Transverse colon (tissue), 4 donors: ENCODE measurements at places on chromosomes 16 and 17.

DNA sequence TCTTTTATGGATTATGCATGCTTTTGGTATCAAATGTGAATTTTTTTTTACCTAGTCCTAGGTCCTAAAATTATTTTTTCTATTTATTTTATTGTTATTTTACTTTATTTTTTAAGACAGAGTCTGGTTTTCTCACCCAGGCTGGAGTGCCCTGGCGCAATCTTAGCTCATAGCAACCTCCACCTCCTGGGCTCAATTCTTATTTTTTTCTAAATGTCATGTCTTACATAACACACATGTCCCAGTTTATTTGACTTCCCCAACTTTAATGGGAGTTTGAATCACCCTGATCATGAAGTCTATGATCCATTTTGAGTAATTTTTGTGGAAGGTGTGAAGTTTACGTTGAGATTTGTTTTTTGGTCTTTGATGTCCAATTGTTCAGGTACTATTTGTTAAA is 3.3 kb upstream of the CCL18 start:
- H3K27ac ChIP-seq: no peak overlapping the region
- H3K4me1 ChIP-seq: no peaks in the 10 kb centered on the region
- H3K27me3 ChIP-seq: no peaks in the 10 kb centered on the region
- no peaks in the 10 kb centered on the region for H3K36me3 ChIP-seq
- no peak for DNase-seq

- no peak overlapping the region for H3K4me3 ChIP-seq
- no peaks in the 10 kb centered on the region for H3K36me3 ChIP-seq
- DNase-seq: no peak
- H3K27me3 ChIP-seq: no peaks in the 10 kb centered on the region
- peak overlapping the region; percentile 10 for H3K27ac ChIP-seq
Observed at GRCh38 chr17:64739316-64740058, 77.4 kb upstream of the SMURF2 start.

GRCh38 chr17:81340607-81341515 is 45.8 kb upstream of the SLC38A10 start:
- H3K36me3 ChIP-seq: no peaks in the 10 kb centered on the region
- H3K4me1 ChIP-seq: peaks cover 67% of the 10 kb centered on the region
- peak overlapping the region; percentile 29 for H3K4me3 ChIP-seq
- H3K27ac ChIP-seq: peak overlapping the region; percentile 97
- H3K27me3 ChIP-seq: peaks cover 24% of the 10 kb centered on the region

- no peak overlapping the region for H3K4me3 ChIP-seq
- no peak overlapping the region for H3K27ac ChIP-seq
- DNase-seq: no peak
- H3K27me3 ChIP-seq: peaks cover 7% of the 10 kb centered on the region
- no peaks in the 10 kb centered on the region for H3K36me3 ChIP-seq
Observed at GRCh38 chr16:50836121-50836621, 94.3 kb downstream of the CYLD start.

GRCh38 chr17:72008236-72008876 is 112.5 kb upstream of the SOX9 start:
- no peak overlapping the region for H3K4me3 ChIP-seq
- no peaks in the 10 kb centered on the region for H3K4me1 ChIP-seq
- H3K27ac ChIP-seq: no peak overlapping the region
- no peak for DNase-seq
- H3K36me3 ChIP-seq: no peaks in the 10 kb centered on the region

GRCh38 chr16:20886320-20886719 is 13.8 kb downstream of the DCUN1D3 start:
- no peaks in the 10 kb centered on the region for H3K36me3 ChIP-seq
- no peak for DNase-seq
- H3K27ac ChIP-seq: no peak overlapping the region
- no peak overlapping the region for H3K4me3 ChIP-seq
- H3K4me1 ChIP-seq: peaks cover 52% of the 10 kb centered on the region

- H3K27me3 ChIP-seq: no peaks in the 10 kb centered on the region
- no peaks in the 10 kb centered on the region for H3K36me3 ChIP-seq
- no peak overlapping the region for H3K4me3 ChIP-seq
- no peaks in the 10 kb centered on the region for H3K4me1 ChIP-seq
- H3K27ac ChIP-seq: no peak overlapping the region
- no peak for DNase-seq
Observed at GRCh38 chr16:13630374-13630773, 289.6 kb upstream of the ERCC4 start.

GRCh38 chr16:77785373-77785764 is 3.0 kb upstream of the VAT1L start:
- peaks cover 49% of the 10 kb centered on the region for H3K27me3 ChIP-seq
- peaks cover 17% of the 10 kb centered on the region for H3K4me1 ChIP-seq
- H3K27ac ChIP-seq: no peak overlapping the region
- no peak for DNase-seq

GRCh38 chr16:81797443-81797842 is 18.4 kb downstream of the PLCG2 start:
- peak; percentile 59 for DNase-seq
- H3K4me3 ChIP-seq: no peak overlapping the region
- no peaks in the 10 kb centered on the region for H3K4me1 ChIP-seq
- no peaks in the 10 kb centered on the region for H3K36me3 ChIP-seq

DNA sequence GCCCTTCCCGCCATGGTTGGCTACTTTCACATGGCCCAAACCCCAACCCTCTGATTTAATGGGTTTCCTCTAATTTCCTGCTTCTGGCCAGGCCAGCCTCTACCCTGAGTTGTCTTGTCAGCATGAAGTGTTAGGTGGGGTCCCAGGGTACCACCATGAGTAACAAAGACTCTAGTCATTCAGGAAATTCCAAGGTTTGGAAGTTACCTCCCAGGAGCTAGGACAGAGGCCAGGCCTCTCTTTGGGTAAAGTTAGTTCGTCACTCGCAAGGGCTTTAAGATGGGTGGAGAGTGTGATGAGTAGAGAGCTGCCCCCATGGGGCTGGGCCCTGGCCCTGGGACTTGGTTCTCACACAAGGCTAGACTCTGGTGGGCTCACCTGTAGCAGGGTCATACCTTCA is 54.6 kb downstream of the PLD6 start:
- H3K27me3 ChIP-seq: no peaks in the 10 kb centered on the region
- DNase-seq: no peak
- H3K27ac ChIP-seq: peak overlapping the region; percentile 25
- H3K4me1 ChIP-seq: peaks cover 12% of the 10 kb centered on the region

DNA sequence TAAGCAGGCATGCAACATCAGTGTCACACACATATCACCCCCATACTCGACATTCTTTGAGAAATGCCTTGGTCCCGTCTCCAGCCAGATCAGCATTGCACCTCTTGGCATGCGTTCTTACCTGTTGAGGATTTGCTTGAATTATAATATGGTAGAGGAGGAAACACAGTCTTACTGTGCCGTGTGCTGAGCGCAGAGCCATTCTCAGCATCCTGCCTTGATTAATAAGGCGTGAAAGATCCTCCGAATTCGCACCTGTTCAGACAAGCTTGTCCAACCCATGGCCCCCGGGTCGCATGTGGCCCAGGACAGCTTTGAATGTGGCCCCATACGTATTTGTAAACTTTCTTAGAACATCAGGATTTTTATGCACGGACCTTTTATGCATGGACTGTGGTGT is 408.1 kb downstream of the WWOX start:
- no peak overlapping the region for H3K27ac ChIP-seq
- H3K27me3 ChIP-seq: no peaks in the 10 kb centered on the region
- DNase-seq: no peak
- H3K4me3 ChIP-seq: no peak overlapping the region
- no peaks in the 10 kb centered on the region for H3K36me3 ChIP-seq
- H3K4me1 ChIP-seq: peaks cover 6% of the 10 kb centered on the region

GRCh38 chr17:33528846-33529245 is 235.8 kb upstream of the ASIC2 start:
- H3K27ac ChIP-seq: no peak overlapping the region
- H3K36me3 ChIP-seq: no peaks in the 10 kb centered on the region
- no peak for DNase-seq
- no peaks in the 10 kb centered on the region for H3K27me3 ChIP-seq
- H3K4me1 ChIP-seq: no peaks in the 10 kb centered on the region

DNA sequence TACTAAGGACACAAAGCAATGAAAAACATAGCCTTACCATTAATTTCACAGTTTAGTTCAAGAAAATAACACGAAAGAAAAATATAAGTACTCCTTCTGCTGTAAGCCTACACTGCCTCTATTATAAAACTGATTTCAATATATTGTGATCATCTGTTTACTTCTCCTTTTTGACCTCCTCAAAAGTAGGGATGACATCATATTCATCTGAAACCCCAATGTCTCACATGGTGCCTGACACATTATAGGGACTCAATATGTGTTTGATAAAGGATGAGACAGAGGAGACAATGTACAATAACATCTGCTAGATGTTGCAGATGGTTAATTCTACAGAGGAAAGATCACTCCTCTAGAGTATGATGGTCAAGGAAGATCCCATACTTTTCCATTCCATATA is 118.4 kb upstream of the NOG start:
- H3K36me3 ChIP-seq: no peaks in the 10 kb centered on the region
- no peak overlapping the region for H3K4me3 ChIP-seq
- DNase-seq: no peak
- no peak overlapping the region for H3K27ac ChIP-seq
- no peaks in the 10 kb centered on the region for H3K4me1 ChIP-seq
- no peaks in the 10 kb centered on the region for H3K27me3 ChIP-seq
